ENCODE measurements at places on chromosomes 12 and 14.

GRCh38 chr12:7542046-7542445 lies 38.5 kb upstream of the CD163 start:
- DNase-seq = no peak

GRCh38 chr12:95809000-95809680 lies 18.6 kb upstream of the NTN4 start:
- no peak for DNase-seq

- no peak for DNase-seq
Observed at GRCh38 chr12:79233341-79233781, 368.8 kb downstream of the SYT1 start.

DNA sequence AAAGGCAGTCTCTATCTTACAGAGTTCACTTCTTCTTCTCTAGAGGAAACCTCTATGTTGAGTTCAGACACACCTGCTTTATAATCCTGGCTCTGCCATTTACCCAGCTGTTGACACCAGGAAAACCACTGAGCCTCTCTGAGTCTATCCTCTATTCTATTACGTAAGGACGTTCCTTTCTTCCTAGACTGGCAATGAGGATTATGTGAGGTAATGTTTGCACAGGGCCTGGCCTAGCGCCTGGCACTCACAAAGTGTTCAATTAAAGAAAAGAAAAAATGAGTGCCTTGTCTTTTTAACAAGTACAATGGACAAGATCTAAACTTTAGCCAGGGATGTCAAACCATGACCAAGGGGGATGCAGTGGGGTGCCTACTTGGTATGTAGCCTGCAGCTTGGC lies 641.9 kb upstream of the TBX3 start:
- no peak for DNase-seq

GRCh38 chr14:72075649-72076334 lies 143.6 kb downstream of the RGS6 start:
- no peak for DNase-seq

- no peak for DNase-seq
Observed at GRCh38 chr12:100942984-100943749, 148.6 kb downstream of the ANO4 start.

DNA sequence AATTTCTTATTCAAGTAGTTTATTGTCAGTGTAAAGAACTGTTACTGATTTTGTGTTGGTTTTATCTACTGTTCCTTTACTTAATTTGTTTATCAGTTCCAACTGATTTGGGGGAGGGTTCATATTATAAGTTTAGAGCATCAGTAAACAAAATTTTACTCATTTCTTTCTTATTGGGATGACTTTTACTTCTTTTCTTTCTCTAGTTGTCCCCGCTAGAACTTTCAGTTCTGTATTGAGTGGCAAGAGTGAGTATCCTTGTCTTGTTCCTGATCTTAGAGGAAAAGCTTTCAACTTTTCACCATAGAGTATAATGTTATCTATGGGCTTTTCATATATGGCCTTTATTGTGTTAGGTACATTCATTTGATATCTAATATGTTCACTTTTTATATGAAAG lies 584.1 kb downstream of the LRFN5 start:
- no peak for DNase-seq

DNA sequence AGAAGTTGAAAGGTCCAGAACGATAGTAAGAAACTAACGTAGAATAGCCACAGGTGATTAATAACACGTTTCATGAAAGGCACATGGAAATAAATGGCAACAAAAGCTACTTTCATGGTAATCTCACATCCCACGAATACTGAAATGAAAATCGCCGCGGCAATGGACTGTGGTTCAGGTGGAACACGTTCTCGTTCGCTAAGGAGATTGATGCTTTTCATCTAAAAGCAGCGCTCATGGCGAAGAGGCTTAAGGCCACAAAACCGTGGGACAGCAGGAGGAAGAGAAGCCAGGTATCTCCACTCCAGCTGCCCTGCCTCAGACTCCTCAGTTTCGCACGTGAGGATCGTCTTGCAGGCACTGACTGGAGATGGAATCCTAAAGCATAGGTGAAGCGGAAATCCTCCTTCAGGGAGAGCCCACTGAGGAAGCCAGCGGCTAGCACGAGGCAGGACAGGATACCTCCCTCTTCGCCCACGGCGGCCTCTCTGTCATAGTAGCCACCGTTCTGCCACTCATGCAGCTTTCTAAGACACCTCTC lies 696 bp upstream of the GPHN start:
- DNase-seq = no peak

Data from stimulated activated CD8-positive, alpha-beta memory T cell treated with anti-CD3 and anti-CD28 coated beads, Interleukin-7, amount 100 ng/mL, for 24 hours (primary cell).